ENCODE measurements at places on chromosomes 16 and 17.

DNA sequence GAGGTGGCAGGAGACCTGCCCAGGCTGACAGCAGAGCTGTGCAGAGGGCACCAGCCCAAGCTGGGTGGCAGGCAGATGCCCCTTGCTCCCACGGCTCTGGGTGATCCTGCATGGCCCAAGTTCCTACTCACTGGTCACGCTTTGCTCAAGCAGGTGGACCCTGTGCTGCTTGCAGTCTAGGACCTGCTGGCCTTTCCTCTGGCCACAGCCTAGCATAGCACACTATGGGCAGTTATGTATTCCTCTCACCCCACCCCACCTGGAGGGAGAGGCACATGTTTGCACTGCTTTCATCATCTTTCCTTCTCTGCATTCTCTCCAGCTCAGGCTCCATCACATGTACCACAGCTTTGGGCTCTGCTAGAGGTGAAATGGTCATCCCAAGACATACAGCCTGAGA, 19.6 kb upstream of the SREBF1 start:
- no peak for DNase-seq

DNA sequence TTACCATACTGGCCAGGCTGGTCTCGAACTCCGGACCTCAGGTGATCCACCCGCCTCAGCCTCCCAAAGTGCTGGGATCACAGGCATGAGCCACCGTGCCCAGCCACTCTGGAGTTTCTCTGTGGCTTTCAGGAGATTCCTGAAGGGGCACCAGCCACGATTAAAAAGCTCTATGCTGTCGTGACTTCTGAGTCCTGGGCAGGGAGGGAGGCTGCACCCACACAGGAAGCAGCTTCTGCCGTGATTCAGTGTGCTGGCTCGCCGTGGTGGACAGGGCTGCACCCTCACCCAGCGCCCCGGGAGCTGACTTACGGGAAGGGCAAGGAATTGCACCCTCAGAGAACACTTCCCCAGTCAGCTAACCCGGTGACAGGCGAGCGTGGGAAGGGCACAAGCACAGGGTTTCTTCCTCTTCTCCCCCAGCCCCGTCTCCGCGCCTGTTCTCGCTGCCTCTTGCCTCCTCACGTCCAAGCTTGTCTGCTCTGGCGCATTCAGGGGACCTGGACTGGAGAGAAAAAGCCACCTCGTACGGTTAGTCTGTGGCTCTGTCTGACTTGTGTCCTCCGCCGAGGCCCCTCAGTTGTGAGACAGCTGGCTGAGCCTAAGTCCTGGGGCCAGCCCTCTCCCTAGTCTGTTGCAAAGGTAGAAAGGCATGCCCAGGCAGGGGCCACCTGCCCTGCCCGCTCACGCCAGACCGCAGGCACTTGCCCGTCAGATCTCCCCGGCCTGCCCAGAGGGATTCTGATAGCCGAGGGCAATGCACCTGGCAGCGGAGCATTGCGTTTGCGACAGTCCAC, 145.0 kb downstream of the SEC14L1 start:
- no peak for DNase-seq

GRCh38 chr16:53257001-53257400, 177.3 kb upstream of the RBL2 start:
- DNase-seq, result no peak

GRCh38 chr16:1416521-1416941, 2.0 kb upstream of the UNKL start:
- DNase-seq, result no peak

- DNase-seq, result no peak
Measured at GRCh38 chr16:1496464-1496863, 3.3 kb downstream of the TELO2 start.

GRCh38 chr17:59254742-59255141, 34.4 kb downstream of the GDPD1 start:
- DNase-seq, result no peak

GRCh38 chr17:75059369-75060345, 12.6 kb downstream of the KCTD2 start:
- DNase-seq, result no peak

- no peak for DNase-seq
Measured at GRCh38 chr16:7017006-7017662, 315.5 kb upstream of the RBFOX1 start.

DNA sequence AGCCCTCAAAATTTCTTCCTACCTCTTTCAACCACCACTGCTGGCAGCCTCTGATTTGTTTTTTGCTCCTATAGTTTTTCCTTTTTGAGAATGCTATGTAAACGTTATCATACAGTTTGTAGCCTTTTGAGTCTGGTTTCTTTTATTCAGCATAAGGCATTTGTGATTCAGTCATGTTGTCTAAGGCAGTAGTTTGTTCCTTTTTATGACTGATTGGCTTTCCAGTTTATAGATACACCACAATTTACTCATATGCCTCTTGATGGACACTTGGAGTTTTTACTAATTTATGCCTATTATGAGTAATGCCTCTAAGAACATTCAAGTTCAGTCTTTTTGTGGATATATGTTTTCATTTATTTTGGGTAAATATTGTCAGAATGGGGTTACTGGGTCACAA, 136.6 kb downstream of the CHD9 start:
- DNase-seq, result no peak

DNA sequence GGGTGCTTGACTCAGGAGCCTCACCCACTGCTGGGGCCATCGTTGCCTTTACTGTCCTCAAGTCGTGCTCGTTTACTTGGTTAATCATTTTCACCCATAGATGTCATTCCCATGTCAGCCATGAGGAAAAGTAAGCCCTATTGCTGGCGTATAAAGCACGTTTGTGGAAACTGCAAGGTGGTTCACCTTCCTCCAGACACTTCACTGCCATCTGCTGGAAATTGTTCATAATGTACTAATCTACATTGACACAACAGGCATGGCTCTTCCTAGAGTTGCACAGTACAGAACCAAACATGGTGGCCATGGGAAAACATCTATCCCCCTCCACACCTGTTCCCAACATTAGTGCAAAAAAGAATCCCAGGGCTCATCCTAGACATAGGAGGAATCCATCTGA, 116.6 kb downstream of the ZNF18 start:
- DNase-seq, result no peak

GRCh38 chr16:77043076-77043475, 147.9 kb upstream of the MON1B start:
- no peak for DNase-seq

GRCh38 chr17:60557805-60558204, 31.8 kb upstream of the APPBP2 start:
- no peak for DNase-seq

GRCh38 chr16:865026-865425, 64.5 kb upstream of the GNG13 start:
- DNase-seq, result no peak

GRCh38 chr17:76688165-76688622, 22.6 kb downstream of the MXRA7 start:
- no peak for DNase-seq

DNA sequence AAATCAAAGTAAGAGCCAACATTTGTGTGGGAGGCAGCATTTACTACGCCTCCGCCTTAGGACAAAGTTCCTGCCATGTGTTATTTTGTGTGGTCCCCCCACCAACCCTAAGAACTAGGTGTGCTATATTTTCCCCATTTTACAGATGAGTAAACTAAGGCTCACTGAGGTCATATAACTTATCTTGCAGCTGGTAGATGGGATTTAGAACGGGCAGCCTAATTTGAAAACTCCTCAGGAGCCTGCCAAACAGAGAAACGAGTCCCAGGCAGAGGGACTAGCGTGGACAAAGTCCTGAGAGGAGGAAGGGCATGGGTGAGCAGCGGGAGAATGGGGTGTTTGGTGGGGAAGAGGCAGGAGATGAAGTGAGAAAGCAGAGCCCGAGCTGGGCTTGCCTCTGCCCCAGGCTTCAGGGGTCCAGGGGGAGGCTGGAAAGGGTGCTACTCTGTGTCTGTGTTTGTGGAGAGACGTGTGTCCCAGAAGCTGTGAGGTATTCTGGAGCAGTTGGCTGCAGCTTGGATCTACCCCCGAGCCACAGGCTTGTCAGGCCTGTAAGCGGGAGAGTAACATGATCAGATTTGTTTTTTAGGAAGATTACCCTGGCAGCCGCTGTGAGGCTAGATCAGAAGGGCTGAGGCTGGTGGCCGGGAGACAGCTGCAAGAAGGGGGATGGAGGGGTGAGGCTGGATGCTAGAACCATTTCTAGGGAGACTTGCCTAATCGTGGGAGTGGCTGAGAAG, 5.0 kb downstream of the MLLT6 start:
- DNase-seq, result no peak

DNA sequence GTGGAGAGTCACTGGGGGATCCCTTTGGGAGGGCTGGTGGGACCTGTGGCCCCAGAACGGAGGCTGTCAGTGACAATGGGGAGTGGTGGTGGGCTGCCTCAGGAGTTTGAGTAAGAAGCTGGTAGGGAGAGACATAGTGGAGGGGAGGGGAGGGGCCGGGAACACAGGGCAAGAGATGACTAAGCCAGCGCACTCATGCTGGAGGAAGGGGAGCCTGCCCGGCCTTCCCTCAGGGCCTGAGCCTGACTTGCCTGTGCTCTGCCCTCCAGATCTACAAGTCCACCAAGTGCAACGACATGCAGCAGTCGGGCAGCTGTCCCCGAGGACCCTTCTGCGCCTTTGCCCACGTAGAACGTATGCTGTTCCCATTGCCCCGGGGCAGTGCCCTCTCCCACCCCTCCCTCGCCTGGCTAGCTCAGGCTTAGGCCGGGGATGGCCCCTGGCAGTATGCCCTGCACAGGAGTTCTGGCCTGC, 29.3 kb downstream of the UNC13D start:
- no peak for DNase-seq

DNA sequence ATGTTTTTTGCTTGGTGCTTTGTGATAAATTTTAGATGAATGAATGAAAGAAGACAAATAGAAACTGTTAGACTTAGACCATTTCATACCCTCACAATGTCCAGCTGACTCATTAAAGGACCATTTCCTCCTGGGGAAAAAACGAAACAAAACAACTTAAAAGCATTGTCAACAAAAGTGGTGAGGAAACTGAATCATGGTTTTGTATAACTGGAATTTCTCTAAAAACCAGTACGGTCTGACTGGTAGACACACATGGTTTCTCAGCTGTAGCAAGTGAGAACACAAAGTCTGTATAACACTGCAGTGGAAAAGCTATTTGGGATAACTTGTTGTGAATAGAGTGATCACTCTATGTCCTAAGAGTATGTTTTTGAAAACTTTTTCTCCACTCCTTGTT, 5.3 kb upstream of the DDX52 start:
- DNase-seq, result no peak

DNA sequence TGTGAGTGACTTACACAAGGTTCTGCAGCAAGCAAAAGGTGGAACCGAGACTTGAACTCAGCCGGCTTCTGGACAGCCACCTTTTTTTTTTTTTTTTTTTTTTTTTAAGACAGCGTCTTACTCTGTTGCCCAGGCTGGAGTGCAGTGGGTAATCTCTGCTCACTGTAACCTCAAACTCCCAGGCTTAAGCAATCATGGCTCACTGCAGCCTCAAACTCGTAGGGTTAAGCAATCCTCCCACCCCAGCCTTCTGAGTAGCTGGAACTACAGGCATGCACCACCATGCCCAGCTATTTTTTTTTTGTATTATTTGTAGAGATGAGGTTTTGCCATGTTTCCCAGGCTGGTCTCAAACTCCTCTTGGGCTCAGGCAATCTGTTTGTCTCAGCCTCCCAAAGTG, 55.2 kb upstream of the GOT2 start:
- DNase-seq, result no peak

DNA sequence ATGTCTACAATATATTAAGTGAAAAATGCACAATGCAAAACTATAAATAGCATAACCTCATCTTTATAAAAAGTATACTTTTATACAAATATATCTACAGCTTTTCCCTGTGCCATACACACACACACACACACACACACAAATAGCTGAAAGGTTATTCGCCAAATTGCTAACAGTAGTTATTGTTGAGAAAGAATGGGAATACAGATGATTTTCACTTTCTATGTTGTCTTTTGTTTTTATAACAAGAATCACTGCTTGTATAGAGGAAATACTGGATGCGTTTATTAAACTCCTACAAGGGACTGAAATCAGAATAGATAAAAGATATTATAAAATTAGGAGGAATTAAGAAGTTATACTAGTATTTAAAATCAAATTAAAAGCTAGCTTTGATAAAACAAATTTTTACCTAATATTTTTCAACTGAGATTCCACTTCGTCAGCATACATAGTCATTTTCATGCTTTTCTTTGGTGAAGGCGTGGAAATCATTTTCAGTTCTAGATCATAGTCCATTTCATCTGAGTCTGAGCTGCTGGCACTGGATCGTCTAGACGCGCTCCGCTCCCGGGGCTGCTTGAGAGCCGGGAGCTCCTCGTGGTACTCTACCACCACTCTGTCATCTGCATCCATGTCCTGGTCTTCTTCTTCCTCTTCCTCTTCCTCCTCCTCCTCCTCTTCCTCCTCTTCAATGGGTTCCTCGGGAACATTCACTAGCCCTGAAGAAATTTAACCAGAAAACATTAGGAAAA, 17.0 kb upstream of the ITGAE start:
- no peak for DNase-seq

DNA sequence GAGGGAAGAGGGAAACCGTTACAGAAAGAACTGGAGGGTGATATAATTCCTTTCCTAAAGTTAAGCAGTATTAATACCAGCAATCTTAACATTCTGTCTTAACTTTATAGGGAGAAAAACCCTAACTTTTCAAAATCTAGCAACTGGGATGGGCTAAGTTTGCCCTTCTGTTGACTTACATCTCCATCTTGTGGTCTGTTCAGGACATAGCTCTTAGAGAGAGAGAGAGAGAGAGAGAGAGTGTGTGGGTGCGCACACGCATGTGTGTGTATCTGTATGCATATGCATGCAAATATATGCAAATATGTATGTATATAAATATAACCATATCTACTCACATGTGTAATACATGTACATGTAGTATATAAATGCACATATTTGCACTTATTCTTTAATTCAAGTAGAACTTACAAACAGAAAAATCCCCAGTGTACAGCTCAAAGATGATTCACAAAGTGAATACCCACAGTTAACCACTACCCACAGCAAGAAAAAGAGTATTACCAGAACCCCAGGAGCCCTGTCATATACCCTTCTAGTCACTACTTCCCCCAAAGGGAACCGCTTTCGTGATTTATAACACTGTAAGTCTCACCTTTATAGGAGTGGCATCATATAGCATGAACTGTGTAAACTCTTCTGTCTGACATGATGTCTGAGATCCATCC, 46.5 kb downstream of the STX8 start:
- DNase-seq, result no peak
